ENCODE measurements at places on chromosomes 11 and 22. TPM values are rescaled to one million over a fixed set of nuclear protein-coding genes. Genes with fewer than 3 reads are reported as not detected.

DNA sequence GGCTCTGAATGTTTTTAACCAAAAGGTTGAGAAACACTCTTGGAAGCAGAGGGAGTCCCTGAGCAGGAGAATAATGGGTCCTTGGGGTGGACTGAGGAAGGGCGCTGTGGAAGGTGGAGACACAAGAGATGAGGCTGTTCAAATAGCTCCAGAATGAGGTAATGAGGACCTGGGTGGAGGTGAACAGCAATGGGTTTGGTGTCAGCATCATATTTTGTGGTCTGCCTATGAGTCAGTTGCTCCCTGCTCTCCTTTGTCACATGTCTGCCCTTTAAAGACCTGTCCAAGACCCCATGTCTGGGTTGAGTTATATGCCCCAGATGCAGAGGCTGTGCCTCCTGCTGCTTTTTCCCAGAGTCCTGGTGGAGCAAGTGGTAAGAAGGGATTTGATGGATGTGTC, 113.6 kb downstream of the BARX2 start:
- no peaks in the 10 kb centered on the region for H3K27me3 ChIP-seq
- no peak overlapping the region for H3K27ac ChIP-seq
- no peaks in the 10 kb centered on the region for H3K36me3 ChIP-seq
- H3K4me1 ChIP-seq: no peaks in the 10 kb centered on the region

- H3K4me3 ChIP-seq: peak overlapping the region; percentile 16
- H3K27ac ChIP-seq: no peak overlapping the region
- no peak for DNase-seq
- H3K36me3 ChIP-seq: no peaks in the 10 kb centered on the region
- H3K4me1 ChIP-seq: peaks cover 37% of the 10 kb centered on the region
Measured at GRCh38 chr11:120400564-120401364, 64.6 kb downstream of the ARHGEF12 start.

DNA sequence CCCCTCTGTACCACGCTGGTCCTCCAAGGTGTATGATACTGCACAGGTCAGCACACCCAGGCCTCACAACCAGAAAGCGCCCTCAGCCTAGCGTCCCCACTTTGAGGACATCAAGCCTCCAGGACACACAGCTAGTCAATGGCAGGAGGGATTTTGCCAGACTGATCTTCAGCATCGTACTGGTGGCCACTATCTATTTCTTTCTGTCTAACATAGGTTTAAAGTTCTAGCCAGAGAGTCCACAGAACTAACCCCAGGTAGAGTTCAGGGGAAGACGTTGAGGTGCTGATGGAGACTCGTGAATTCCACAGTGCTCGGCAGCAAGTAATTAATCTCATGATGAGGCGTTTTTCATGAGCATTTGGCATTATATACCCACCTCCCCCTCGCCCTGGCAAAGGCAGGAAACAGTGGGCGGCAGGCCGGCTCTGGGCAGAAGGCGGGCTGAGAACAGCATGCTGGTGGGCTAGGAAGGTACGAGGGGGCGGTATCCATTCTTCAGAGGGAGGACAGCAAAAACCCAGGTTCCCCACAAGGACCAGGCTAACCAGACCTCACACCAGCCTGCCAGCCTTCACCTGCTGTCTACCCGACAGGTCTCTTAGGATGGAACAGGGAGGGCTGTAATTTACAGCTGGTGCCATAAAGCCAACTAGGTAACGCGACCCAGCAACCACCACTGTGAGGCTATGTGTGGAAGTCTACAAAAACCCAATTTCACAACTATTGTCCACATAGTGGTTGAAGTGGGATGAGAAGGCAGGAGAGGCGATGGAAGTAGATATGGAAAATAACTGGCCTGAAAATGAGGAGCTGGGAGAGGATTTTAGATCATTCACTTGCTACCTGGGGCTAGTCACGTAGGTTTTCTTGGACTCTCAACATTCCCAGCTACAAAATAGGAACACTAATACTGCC, 18.5 kb downstream of the MYH9 start:
- H3K36me3 ChIP-seq: no peaks in the 10 kb centered on the region
- peaks cover 100% of the 10 kb centered on the region for H3K4me1 ChIP-seq
- peak overlapping the region; percentile 98 for H3K27ac ChIP-seq
- DNase-seq: no peak

DNA sequence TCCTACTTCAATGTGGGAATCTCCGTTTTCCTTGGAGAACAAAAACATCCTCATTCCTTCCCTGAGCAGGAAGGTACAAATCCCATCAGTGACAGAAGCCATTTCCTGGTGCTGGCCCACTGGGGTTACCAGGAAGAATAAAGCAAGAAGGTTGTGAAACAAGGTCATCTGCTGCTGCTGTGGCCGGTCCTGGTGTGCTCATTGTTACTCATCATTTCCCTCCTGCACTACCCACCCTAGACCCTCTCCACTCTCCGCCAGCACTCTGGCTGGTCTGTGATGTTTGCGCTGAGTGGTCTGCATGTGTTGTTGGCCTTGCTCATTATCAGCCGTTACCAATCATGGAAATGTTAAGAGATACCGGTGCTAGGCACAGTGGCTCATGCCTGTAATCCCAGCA, 37.0 kb downstream of the OSBP2 start:
- H3K27me3 ChIP-seq: no peaks in the 10 kb centered on the region
- DNase-seq: no peak
- H3K4me1 ChIP-seq: no peaks in the 10 kb centered on the region
- no peak overlapping the region for H3K27ac ChIP-seq
- no peak overlapping the region for H3K4me3 ChIP-seq

GRCh38 chr22:21054714-21055563, 9.2 kb downstream of the LRRC74B start:
- no peak for DNase-seq
- no peak overlapping the region for H3K4me3 ChIP-seq
- no peak overlapping the region for H3K27ac ChIP-seq
- H3K27me3 ChIP-seq: peaks cover 8% of the 10 kb centered on the region
- H3K4me1 ChIP-seq: no peaks in the 10 kb centered on the region

- H3K36me3 ChIP-seq: no peaks in the 10 kb centered on the region
- no peak for DNase-seq
- H3K27me3 ChIP-seq: peaks cover 17% of the 10 kb centered on the region
- H3K27ac ChIP-seq: no peak overlapping the region
- peaks cover 19% of the 10 kb centered on the region for H3K4me1 ChIP-seq
- H3K4me3 ChIP-seq: no peak overlapping the region
Measured at GRCh38 chr22:37416827-37417226, 10.5 kb downstream of the ELFN2 start.

DNA sequence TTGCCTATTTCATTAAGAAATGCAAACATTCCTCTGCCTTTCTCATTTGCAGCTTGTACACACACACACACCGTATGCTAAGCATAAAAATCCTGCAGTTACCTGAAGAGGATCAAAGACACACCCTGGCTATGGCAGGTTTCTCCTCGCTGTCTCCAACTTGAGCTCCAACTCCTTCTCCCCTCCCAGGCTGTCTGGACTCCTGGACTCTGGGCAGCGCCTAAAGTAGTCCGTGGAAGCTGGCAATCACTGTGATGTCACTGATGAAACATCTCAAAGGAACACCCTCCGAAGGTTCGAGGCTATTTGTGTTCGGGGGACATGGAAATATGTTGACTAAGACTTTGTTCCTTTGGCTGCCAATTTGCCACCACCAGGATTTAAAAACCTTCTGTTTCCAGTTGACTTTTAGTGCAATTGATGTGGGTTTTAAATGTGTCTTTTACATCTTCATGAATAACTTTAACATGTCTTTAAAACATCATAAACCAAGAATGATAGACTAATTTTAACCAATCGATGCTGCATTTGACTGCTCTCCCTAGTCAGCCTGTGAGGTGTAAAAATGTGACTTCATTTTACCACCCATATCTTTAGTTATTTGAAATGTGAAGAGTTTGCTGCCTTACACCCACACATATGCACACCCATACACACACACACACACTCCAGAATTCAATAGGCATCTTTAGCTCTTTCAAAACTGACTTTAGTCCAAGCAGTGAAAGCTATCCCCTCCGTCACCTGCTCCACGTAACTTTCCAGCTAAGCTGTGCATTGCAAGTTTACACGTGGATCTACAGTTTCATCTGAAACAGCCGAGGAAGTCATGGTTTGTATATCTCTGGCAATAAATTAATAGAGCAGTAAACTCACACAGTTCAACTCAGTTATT, at the start of gene SLN:
Gene SLN, minus strand, starts transcription at position 196 of the 895 bp plus-strand sequence.
- H3K27me3 ChIP-seq: no peaks in the 10 kb centered on the region
- no peak within 1 kb of the TSS for H3K4me3 ChIP-seq
- H3K27ac ChIP-seq: no peak within 1 kb of the TSS
- H3K36me3 ChIP-seq: no peaks in the 10 kb centered on the region

GRCh38 chr11:73784080-73784634, 3.5 kb upstream of the MRPL48 start:
- no peak overlapping the region for H3K4me3 ChIP-seq
- H3K36me3 ChIP-seq: no peaks in the 10 kb centered on the region
- no peak overlapping the region for H3K27ac ChIP-seq
- H3K27me3 ChIP-seq: no peaks in the 10 kb centered on the region
- peaks cover 25% of the 10 kb centered on the region for H3K4me1 ChIP-seq

GRCh38 chr22:40819599-40820140, 524 bp upstream of the SLC25A17 start:
- H3K27ac ChIP-seq: peak overlapping the region; percentile 84
- H3K27me3 ChIP-seq: no peaks in the 10 kb centered on the region
- H3K4me3 ChIP-seq: peak overlapping the region; percentile 95

- no peak overlapping the region for H3K4me3 ChIP-seq
- no peak overlapping the region for H3K27ac ChIP-seq
- no peaks in the 10 kb centered on the region for H3K4me1 ChIP-seq
- no peaks in the 10 kb centered on the region for H3K36me3 ChIP-seq
- no peaks in the 10 kb centered on the region for H3K27me3 ChIP-seq
Measured at GRCh38 chr11:85052636-85053035, 574.5 kb downstream of the DLG2 start.

- DNase-seq: no peak
- H3K27ac ChIP-seq: peak overlapping the region; percentile 75
- H3K36me3 ChIP-seq: no peaks in the 10 kb centered on the region
- peak overlapping the region; percentile 90 for H3K4me3 ChIP-seq
Measured at GRCh38 chr11:46347637-46348311, 511 bp downstream of the DGKZ start.

DNA sequence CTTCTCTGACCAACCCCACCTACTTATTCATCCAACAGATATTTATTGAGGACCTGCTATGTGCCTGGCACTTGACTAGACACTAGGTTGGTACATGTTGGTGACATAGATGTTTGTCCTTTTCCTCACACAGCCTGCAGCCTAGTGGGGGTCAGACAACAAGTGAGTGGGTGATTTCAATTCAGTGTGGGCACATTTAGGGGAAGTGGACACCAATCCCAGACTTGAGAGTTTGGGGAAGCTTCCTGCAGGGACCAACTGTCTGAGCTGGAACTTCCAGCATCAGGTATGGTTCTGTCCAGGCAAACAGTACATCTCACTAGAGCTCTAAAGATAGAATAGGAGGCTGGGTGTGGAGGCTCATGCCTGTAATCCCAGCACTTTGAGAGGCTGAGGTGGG, 5.8 kb upstream of the BCL9L start:
- no peak overlapping the region for H3K4me3 ChIP-seq
- H3K36me3 ChIP-seq: no peaks in the 10 kb centered on the region
- H3K4me1 ChIP-seq: peaks cover 45% of the 10 kb centered on the region
- H3K27ac ChIP-seq: no peak overlapping the region
- DNase-seq: no peak

DNA sequence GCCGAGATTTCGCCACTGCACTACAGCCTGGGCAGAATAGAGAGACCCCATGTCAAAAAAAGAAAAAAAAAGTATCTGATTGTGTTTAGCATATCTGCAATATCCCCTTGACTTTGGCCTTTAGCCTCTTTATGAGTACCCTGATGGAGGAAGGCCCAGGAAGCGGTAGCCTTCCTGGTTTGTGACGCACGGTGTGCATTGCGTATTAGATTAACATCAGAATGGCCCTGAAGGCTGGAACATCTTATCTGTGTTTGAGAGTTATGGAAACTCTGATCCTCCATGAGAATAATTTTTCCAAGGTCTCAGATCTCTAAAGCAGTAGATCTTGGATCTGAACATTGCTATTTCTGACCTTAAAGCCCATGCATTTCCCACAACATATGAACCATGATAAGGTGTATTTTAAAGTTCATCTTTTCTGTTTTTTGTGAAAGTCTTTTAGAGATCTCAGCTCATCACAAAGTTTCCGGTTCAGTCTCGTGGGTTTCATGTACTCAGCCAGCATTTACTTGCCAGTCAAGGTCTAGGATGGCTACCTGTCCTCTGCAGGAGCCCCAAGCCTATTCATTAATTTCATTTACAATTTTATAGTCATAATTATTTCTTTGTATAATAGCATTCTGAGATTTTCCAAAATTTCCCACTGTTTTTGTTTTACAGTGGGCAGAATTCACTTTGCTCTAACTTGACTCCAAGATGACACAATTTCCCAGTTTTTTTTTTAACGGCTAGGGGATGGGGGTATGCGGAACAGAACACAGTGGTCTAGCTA, 605 bp upstream of the FDX1 start:
- H3K4me1 ChIP-seq: peaks cover 39% of the 10 kb centered on the region
- no peaks in the 10 kb centered on the region for H3K27me3 ChIP-seq
- DNase-seq: no peak
- peak overlapping the region; percentile 90 for H3K27ac ChIP-seq
- no peaks in the 10 kb centered on the region for H3K36me3 ChIP-seq

DNA sequence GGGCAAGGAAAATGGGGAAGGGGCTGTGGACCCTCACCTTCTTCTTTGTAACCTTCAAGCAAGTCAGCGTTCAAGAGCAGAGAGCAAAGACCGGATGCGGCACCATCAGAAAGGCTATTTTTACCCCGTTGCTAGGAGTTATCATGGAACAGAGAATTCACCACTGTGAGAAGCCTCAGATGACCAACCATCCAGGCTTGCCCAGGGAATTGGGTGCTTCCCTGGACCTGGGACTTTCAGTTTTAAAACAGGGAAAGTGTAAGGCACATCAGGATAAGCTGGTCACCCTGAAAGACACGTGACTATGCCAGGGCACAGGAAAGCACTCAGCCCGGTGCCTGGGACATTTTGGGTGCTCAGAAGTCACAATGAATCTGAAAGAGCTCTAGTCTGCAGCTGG, 10.4 kb downstream of the GALNT18 start:
- H3K27ac ChIP-seq: peak overlapping the region; percentile 11
- DNase-seq: peak; percentile 90
- no peaks in the 10 kb centered on the region for H3K27me3 ChIP-seq
- H3K4me3 ChIP-seq: no peak overlapping the region
- no peaks in the 10 kb centered on the region for H3K36me3 ChIP-seq

- H3K36me3 ChIP-seq: peaks cover 58% of the 10 kb centered on the region
- DNase-seq: no peak
- no peak overlapping the region for H3K4me3 ChIP-seq
- H3K27ac ChIP-seq: no peak overlapping the region
- H3K27me3 ChIP-seq: no peaks in the 10 kb centered on the region
- H3K4me1 ChIP-seq: peaks cover 15% of the 10 kb centered on the region
Measured at GRCh38 chr11:7632211-7632610, 41.1 kb downstream of the CYB5R2 start.

- H3K27ac ChIP-seq: no peak overlapping the region
- H3K4me3 ChIP-seq: no peak overlapping the region
- no peaks in the 10 kb centered on the region for H3K36me3 ChIP-seq
- H3K27me3 ChIP-seq: no peaks in the 10 kb centered on the region
Measured at GRCh38 chr11:35787013-35787504, 124.5 kb downstream of the TRIM44 start.

Gene TUB
- total RNA-seq: 15.0 TPM

Gene KRTAP5-10
- total RNA-seq: not detected

Gene SLC2A11
- total RNA-seq: 15.6 TPM

Gene SCN3B
- total RNA-seq: 3.6 TPM

Data from esophagus muscularis mucosa (tissue), 4 donors.